ENCODE measurements at places on chromosomes 12 and 14.

- peak; percentile 24 for DNase-seq
Observed at GRCh38 chr14:102295270-102295669, 9.7 kb downstream of the MOK start.

- no peak for DNase-seq
Observed at GRCh38 chr12:88922816-88923215, 342.5 kb upstream of the KITLG start.

DNA sequence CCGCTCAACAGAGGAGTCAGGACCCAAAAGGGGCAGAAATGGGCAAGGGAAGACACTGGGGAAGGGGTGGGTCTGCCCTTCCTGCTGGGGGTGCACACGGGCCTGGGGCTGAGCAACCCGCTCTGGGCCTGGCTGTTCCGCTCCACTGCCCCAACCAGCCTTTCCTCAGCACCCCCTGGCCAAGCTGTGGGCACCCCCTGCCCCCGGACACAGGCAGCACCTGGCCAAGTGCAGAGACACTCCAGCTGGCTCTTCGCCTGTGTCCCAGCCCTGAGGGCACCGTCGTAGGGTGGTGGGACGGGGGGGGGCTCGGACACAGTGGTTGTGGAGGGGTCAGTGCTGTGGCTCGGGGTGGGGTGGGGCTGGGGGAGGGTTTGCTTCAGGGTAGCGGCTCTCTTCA, 10.3 kb downstream of the PACS2 start:
- DNase-seq, result no peak

DNA sequence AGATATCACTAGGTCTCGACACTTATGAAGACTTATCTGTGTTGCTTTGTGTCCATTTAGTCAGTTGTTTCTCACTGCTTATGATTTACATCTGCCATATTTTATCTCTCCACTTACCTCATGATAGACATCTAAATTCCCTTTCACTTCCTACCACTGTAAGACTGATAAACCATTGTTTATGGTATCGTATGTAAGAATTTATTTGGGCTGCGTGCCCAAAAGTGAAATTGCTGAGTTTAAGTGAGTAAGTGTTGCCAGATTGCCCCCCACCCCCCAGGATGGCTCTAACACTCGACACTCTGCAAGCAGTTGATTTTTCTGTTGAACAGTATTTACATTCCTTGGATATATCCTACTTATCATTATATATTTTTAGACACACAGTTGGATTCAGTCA, 69.9 kb upstream of the MON2 start:
- DNase-seq, result no peak

DNA sequence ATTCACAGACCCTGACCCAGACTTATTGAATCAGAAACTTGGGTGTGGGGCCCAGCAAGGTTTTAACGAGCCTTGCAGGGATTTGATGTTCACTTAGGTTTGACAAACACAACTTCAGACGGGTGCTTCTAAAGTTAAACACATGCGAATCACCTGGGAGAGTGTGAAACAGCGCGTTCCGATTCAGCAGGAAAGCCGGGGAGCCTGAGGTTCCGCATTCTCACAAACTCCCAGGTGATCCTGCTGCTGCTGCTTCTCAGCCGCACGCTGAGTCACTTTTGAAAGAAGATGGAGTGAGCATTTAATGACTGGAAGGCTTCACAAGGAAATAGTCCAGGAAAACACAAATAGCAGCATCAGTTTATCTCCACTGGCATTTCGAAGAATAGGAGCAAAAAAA, 44.2 kb upstream of the DDX11 start:
- no peak for DNase-seq

DNA sequence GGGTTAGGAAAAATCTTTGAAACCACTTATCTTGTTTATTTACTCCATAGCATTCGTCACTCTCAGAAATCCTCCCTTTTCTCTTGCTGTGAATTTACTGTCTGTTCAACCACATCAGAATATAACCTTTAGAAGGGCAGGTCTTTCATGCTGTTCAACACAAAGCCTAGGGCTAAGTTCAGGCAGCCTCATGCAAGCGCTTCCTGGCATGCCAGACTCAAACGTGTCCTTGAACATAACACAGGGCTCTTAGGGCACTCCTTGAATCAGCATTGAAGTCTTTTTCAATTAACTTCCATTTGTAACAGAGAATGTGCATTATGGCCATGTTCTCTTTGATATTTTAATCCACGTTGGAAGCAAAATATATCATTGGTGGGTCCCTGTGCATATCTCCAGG, 377.7 kb downstream of the GLT1D1 start:
- DNase-seq, result no peak

- no peak for DNase-seq
Observed at GRCh38 chr12:103547376-103547775, 39.7 kb upstream of the STAB2 start.

- DNase-seq, result no peak
Observed at GRCh38 chr14:71629250-71629649, 303.0 kb upstream of the RGS6 start.

GRCh38 chr14:91862417-91862816, 4.9 kb downstream of the TC2N start:
- no peak for DNase-seq

DNA sequence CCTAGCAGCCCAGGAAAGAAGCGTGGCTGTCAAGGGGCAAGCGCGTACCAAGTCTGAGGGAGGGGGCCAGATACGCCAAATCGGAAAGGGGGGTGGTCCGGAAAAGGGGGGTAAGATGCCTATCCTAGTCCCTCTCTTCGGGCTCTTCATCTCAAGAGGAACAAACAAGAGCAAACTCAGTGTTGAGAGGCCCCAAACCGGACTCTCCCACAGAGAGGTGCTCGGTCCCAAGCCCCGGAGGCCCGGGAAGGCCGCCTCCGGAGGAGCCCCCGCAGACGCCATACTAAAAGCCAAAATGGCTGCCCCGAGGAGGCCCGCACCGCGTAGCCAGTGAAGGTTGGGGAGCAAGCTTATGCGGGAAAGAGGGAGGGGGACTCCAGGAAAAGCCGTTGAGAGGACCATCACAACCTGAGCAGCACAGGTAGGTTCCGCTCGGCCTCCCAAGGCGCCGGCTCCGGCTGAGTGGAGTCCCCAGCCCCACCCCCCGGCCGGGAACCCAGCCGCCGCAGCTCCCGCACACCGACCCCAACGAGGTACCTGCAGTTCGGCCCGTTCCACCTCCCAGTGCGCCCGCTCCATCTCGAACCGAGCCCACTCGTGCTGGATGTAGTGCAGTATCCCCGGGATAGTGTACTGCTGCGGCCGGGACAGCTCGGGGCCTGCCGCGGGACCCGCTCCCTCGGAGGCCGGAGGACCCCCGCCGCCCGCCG, at the start of gene AP4S1:
Gene AP4S1 (plus strand): TSS at position 283 of the 710 bp plus-strand sequence. CDS start 40,548 bp downstream, outside the sequence.
- peak; percentile 58 for DNase-seq

DNA sequence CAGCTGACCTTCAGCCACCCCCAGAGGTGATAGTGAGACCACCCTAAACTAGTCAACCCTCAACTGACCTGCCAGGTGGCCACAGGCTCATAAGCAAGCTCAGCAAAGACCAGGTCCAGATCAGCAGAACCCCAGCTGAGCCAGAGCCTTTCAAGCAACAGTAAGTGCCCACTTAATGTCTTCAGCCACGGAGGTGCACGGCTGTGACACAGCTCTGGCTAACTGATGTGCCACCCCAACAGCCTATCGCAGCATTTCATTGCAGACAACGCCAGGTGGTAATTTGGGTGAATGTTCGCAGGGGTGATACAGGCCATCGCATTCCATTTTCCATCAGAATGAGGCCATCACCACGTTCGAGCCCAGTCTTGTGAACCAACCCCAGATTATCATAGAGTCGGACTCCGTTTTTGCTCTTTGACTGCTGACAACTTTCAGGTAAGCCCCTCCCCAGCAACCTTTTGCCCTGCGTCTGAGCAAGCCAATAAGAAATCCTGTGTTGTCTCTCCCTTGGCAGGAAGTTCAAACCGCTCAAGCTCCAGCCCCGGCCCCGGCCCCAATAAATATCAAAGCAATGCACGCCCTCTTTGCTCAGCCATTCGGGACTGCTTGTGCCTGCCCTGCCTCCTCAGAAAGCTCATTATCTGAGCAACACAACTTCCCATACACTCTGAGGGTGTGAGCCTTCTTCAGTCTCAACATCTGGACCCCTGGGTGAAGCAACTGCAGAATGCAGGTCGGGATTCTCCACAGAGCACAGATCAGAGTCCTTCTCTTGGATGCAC, 44.4 kb downstream of the JAG2 start:
- DNase-seq, result no peak
